ENCODE measurements at places on chromosomes 12 and 14.

GRCh38 chr14:79834868-79835267, 376.4 kb downstream of the DIO2 start:
- no peak for DNase-seq

- no peak for DNase-seq
These were observed 105.1 kb downstream of the TMTC3 start for GRCh38 chr12:88247241-88247643.

DNA sequence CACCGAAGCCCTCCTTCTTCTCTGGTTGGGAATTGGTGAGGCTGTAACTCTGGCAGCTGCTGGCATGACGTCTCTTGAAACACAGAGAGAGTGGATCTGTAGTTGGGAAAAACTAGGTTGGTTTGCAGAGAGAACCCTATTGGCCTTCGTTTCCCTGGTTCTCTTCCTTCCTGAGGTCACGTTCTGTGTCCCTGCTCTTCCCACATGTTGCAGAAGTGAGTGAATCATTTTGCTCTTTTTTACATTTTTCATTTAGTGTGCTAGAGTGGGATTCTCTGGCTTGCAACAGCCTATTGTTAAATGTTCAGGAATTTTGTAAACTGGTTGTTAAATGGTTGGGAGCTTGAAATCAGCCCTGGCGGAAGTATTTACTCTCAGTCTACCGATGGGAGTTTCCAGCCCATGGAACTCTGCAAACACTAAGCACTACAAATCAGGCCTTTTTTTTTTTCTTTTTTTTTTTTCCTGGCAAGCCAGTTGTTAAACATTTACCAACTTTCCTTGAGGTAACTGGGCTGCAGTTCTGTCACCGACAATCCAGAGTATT, 26.8 kb upstream of the CKAP4 start:
- no peak for DNase-seq

DNA sequence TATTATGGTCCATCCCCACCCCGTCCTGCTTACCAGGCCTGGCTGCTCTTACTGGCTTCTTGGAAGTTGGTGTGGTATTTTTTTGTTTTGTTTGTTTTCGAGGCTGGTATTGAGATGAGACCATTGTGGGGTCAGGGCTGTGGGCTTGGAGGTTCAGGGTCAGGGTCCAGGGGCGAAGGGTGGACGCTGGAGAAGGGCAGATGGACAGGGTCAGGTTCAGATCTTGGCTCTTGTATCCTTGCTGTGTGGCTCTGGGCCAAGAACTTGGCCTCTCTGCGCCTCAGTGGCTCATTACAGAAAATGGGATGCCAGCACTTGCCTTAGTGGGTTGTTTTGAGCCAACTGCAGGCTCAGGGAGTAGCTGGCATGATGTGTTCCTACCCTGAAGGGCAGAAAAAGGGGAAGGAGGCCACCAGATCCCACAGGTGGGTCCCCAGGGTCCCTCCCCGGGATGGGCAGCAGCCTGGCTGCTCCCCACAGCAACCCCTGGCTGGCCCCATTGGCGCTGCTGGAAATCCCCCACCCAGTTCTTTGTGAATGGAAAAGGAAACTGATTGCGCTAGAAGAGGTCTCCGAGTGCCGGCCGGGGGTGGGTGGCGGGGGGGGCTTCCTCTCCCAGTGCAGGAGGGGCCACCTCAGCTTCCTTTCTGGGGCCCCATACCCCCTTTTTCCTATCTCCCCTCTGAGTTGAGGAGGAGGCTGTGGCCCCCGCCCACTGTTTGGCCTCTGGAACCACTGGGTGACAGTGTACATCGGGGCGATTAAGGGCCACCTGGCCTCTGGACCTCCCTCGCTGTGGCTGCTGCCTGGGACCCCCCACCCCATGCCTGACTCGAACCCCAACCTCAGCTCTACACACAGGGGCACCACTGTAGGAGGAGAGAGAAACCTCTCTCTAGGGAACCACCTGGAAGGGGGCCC, 25.0 kb downstream of the SH2B3 start:
- DNase-seq: no peak

DNA sequence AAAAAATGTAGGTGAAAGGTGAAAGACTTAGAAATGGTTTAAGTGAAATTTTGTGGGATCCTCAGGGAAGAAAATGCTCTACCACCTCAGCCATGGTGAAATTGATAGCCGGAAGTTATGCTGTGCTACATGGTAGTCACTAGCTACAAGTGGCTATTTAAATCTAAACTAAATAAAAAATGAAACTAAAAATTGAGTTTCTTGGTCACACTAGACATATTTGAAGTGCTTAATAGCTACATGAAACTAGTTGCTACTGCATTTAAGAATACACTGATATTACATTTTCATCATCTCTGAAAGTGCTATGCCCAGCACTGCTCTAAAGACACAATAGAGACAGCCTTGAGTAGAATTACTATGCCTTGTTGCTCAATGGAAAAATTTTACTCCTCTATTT, 10.3 kb upstream of the SLCO1B3 start:
- DNase-seq: no peak

DNA sequence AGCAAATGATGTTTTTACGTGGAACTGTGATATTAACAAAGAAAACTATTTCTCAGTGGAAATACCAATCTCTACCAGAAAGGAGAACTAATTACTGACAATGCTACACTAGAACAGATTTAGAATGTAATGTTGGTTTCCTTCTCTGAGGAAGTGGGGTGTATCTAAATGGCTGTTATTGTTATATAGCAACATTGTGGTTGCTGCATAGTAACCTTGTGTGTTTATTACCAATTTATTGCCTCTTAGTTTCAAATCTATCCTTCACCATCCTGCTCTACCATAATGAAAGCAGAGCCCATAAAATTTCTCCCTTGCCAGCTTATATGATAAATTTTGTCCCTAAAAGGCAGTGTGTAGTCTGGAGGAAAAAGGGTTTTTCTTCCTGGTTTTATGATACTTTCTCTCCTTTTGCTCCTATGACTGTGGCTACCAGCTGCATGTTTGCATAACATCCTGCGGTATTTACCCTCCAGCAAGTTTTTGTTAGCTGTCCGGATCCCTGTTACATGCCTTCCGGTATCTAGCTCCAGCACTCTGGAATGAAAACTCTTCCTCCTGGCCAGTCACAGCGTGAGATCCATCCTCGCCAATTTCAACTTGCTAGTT, 5.7 kb upstream of the KLRK1 start:
- DNase-seq: peak; percentile 82

- DNase-seq: no peak
These were observed 40.8 kb upstream of the EPS8 start for GRCh38 chr12:15829949-15830348.

DNA sequence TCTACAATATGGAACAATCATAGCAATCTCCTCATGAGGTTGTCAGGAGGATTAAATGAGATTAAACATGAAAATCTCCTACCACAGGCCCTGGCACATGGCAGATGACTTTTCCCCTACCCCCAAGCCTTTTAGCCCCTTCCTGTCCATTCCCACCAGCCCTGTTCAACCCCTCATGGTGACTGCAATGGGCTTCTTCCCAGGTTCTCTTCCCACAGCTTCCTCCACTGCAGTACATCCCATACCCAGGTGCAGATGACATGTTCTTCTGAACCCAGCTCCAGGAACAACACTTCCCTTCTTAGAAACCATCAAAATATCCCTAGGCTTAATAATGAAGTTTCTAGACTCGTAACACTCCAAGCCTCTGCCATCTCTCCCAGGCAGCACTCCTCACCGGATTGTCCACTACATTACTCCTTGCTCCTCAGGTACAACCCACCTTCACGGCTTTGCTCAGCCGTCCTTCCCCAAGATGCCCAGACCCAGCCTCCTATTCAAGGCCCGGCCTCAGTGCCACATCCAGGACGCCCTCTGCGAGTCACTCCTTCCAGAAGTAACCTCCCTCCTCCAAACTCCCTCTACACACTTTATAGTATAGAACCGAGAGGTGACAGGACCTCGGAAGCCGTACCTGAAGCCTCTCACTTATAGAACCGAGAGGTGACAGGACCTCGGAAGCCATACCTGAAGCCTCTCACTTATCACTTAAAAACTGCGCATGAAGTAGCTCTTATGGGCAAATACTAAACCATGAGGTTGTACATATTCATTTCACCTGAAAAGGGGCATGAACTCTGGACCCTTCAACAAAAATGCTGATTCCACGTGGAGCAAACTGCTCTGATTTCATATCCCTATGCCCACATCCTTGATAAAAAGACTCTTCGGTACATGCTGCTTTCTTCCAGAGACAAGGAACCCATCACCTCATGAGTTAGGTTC, 1.5 kb downstream of the CRACR2A start:
- no peak for DNase-seq

DNA sequence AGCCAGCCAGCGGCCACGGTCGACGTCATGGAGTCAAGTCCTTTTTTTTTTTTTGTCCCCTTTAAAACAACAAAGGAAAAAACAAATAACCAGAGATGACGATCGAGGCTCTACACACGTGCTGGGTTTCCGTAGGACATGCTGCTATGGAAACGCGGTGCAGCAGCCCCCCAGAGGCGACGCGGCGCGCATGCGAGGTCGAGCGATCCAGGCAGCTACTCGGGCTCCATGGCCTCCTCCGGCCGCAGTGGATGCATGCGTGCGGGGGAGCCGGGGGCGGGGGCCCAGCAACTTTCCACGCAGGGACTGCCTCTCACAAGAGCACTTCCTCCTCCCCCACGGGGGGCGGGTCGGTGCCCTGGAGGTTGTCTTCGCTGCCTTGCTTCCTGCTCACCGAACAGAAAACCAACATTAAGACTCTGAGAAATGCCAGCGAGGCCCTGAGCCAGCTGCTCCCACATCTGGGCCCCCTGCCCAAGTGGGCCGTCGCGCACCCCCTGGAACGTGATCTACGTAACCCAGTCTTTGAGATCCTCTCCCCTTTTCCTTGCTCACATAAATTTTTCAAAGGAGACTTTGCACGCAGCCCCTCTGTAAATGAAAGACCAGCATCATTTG, 30.7 kb downstream of the P2RX4 start:
- no peak for DNase-seq

DNA sequence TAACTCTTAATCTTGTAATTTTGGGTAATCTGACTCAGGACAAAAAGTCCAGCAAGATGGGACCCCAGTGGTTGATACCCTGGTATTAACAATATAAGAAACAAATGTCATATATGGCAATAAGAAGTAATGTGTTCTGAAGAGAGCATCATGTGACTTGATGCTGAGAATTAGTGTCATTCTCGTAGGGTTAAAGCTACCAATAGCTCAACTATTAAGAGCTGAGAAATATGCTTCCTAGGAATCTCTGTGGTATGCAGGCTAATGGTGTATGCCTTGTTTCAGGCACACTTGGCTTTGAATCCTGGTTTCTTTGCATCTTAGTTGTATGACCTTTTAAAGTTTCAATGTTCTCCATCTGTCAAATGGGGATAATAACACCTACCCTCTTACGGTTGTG, 9.1 kb downstream of the MYRFL start:
- DNase-seq: no peak

DNA sequence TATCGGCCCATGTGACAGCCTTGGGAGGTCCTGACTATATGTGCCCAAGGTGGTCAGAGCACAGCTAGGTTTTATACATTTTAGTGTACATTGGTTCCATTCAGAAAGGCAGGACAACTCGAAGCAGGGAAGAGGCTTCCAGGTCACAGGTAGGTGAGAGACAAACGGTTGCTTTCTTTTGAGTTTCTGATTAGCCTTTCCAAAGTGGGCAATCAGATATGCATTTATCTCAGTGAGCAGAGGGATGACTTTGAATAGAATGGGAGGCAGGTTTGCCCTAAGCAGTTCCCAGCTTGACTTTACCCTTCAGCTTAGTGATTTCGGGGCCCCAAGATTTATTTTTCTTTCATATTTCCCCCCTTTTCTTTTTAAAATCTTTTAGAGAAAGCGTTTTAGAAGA, 87.6 kb upstream of the PPP2R5C start:
- no peak for DNase-seq

DNA sequence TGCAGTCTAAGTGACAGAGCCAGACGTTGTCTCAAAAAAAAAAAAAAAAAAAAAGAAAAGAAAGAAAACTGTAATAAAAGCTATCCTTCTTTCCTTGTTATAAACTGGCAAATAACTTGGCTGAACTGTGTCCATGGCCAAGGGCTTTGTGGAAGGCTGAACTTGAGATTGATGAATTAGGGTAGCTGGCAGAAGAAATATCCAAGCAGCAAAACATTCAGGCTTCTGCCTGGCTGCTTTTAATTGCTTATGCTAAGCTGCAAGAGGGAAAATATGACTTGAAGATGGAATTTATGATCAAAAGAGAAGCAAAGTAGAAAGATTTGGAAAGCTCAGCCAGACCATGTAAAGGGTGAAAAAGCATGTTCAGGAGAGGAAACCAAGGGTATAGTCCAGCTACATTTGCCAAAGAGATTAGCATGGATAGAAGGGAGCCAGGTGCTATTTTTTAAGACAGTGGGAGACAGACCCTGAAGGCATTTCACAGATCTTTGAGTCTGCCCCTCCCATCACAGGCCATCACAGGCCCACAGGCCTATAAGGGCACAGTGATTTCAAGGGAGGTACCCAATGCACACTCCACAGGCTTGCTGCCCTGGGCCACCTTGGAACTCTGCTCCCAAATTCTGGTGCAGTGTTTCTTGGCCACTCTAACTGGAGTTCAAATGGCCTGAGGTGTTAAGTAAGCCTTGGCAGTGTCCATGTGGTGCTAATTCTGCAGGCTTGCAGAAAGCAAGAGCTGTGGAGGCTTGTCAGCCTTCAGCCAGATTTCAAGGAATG, 226.0 kb downstream of the AEBP2 start:
- DNase-seq: no peak

- no peak for DNase-seq
These were observed 292.4 kb upstream of the PWP1 start for GRCh38 chr12:107393043-107393717.

GRCh38 chr12:108400481-108400880, 61.4 kb upstream of the CMKLR1 start:
- no peak for DNase-seq

GRCh38 chr12:101924618-101925017, 47.2 kb downstream of the DRAM1 start:
- no peak for DNase-seq

DNA sequence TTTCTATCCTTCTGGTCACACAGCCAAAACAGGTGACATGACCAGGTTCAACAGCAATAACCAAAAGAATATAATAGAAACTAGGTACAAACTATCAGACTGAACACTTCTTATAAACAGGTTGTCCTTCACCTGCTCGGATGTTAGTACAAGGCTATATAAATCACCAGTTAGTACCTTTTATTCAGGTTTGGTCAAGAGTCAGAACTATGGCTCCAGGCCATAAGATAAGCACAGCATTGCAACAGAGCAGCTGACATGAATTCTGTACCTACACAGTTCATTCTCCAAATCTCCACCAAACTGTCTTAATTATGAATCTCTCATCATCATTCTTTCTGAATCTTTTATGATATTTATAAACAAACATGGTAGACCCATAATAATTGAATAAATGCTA, 123.9 kb downstream of the DIO2 start:
- no peak for DNase-seq

DNA sequence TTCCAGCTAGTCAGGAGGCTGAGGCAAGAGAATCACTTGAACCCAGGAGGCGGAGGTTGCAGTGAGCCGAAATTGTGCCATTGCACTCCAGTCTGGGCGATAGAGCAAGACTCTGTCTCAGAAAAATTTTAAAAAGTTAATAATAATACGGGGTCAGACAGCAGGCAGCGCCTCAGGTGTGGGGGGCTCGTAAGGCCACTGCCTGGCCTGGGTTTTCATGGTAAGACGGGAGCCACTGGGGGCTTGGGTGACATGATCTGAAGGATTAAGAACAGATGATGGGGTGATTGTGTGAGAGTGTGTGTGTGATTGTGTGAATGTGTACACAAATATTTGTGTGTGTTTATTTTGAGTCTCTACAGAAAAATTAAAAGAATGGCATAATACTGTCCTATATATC, 23.6 kb downstream of the BCL7A start:
- no peak for DNase-seq
